Germinal center (tissue), 1 donor: ENCODE measurements at places on chromosomes 7 and 10.

DNA sequence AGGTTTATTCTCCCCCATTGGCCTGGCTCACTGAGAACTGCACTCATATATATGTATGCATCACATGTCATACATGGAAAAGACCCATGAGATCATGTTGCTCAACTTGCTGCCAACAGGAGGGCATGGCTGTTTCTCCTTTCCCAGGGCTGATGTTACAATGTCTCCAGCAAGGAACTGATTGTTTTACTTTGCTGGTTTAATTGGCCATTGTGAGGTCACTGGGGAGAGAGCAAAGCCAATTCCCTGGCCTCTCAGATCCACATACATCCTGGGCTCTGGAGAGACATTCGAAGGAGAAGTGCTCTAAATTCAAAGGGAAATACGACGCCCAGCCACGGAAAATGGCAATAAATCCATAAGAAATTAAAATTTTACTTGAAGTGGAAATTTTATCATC, 287.8 kb downstream of the WDR11 start:
- no peak for DNase-seq

DNA sequence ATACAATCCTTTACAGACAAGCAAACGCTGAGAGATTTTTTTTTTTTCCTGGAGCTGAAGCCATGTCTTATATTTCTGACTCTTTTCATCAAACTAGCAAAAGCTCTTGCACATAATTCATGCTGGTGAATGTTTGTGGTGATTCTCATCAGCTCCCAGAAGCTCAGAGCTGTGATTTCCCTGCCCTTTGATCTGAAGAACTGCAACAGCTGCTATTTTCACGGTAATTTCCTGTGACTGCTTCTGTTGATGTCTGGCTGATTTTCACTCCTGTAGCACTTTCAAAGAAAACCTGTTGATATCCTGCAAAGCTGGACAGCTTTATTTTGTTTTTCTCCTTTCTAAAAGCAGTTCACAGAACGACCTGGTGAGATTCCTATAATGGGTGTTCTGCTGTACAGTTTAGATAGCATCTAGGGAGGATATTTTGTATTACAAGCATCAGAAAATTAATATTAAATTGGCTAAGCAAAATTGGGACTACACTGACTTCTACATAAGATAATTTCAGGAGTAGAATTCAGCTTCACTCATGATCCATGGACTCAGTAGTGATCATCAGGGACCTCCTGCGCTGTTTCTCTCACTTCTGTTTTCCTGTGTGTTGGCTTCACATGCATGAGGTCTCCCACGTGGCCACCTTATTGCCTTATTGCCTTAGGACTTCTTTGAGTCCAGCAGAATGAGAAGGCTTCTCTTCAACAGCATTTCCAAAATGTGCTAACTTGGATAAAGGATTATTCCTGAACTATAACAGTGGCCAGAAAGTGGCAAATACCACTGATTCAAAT, 1111.6 kb upstream of the SORCS1 start:
- DNase-seq = no peak

DNA sequence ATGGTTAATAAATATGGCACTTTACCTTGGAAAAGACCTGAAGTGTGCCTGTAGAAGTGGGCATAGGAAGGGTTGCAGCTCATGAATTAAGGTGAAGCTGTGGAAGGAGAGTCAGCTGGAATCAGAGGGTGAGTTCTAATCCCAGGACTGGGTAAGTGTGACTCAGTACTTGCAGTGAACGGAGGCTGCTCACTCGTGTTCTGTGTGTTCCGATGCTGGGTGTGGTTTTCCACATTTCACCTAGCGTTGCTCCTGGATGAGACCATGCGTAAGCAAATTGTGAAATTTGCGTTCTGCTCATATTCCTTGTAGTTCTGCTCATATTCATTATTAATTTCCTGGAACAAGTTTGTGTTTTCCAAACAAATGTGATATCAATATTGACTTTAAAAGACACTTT, 22.4 kb upstream of the TMEM236 start:
- DNase-seq = no peak

DNA sequence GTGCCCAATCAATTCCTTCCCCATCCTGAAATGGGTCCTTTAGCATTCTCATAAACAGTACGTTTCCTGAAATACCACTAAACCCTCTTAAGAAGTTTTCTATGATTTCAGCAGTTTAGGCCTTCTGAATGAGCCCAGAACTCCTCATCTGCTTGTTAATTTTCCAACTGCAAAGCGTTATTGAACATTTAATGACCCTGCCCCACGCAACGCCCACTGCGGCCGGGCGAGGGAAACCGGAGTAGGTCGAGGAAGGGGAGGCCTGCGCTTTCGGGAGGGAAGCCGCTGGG, 608 bp upstream of the UBN2 start:
- DNase-seq = no peak

GRCh38 chr7:2539031-2539911, 16.1 kb downstream of the BRAT1 start:
- DNase-seq = no peak

- DNase-seq = no peak
Measured at GRCh38 chr7:22864855-22865601, 42.4 kb upstream of the TOMM7 start.

DNA sequence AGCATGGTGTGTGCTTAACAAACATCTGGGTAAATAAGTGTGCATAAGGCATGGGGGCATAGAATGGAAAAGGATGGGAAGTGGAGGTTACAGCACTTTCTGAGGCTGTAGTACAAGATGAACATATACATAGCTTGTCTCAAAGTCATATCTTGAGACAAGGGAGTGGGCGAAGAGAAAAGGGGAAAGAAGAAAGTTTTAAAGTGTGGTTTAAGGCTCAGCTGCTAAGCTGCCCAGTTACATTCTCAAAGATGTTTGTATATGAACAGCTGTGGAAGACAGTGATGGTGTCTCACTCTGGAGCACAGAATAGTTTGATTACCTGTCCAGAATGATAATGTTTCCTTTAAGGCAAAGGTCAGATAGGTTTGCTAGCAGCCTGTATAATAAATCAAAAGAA, 61.9 kb upstream of the LANCL2 start:
- no peak for DNase-seq
